IMR-90 (cell line): ENCODE measurements at places on chromosomes 7 and 10.

DNA sequence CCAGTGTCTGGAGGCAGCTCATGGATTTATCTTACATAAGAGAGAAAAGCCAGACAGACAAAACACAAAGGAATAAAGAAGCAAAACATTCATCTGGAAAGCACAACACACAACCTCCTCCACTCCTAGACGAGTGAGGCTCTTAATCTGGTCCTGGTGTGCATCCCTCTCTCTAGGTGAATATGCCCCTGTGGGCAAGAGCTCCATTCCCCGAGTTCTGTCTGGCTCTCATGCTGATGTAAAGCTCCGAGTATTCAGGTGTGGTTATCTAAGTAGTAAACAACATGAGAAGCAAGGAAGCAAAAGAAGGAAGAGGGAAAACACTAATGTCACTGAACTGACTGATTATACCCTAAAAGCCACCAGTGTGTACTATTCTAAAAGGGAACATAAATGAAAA is 47.9 kb upstream of the FEZF1 start:
- DNase-seq: no peak

DNA sequence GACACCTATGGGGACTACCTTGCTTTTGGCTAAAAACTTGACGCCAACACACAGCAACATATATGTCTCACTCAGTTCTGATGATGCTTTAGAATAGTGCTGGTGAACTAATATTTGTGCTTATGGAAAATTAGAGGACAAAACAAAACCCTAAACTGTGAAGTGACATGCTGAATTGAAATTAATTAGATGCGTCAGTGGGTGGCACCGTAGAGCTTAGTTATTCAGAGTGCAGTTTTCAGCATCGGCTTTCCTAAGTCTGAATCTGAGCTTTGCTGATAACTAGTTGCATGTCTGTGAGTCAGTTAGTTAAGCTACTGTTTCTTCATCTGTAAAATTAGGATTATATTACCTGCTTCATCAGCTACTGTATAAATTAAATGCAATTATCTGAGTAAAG is 245.0 kb upstream of the SORCS1 start:
- peak; percentile 0 for DNase-seq

DNA sequence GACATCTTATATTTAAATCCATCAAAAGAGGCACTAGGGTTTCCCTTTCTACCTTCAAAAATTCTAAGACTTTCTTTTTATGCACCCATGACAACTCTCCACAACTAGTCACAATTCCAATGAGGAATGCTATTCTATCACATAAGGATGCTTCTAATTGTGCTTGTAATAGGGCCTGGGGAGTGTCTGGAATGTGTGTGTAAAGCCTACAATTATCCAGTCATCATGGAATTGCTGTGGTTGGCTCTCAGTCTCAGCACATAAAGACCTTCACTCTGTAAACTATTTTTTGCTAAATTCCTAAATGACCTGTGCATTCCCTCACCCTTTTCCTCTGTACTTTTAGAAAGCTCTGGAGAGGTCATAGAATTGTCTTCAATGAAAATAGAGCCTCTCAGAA is 86.7 kb downstream of the EPDR1 start:
- DNase-seq: no peak

DNA sequence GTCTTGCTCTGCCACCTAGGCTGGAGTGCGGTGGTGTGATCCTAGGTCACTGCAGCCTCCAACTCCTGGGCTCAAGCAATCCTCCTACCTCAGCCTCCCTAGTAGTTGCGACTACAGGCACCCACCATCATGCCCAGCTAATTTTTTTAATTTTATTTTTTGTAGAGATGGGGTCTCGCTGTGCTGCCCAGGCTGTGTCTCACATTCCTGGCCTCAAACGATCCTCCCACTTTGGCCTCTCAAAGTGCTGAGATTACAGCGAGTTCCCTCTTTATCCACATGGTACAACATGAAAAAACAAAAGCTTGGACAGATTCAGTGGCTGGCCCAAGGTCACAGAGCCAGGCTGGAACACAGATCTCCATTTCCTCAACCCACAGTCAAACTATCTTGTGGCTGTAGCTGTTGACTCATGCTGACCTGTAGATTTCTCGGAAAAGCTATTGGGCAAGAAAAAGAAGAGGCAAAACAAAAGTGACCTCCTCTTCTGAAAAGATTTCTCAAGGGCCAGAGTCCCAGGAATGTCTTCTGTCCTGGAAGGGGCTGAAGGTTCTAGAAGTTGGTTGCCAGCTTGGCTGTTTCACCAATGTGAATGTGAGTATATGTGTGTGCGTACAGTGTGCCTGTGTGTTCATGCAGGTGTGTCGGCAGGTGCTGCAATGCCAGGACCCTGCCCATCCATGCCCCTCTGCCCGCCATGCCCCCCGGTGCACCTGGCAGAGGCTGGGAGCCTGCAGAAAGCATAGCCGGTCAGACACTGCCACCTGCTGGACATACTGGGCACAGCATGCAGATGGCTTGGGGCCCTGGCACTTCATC is 28.4 kb downstream of the TMEM130 start:
- peak; percentile 85 for DNase-seq

- no peak for DNase-seq
Measured at GRCh38 chr7:71708710-71709109, 576.8 kb downstream of the GALNT17 start.
